Dermis blood vessel endothelial cell (primary cell): ENCODE measurements at places on chromosomes 16 and 17. TPM values are rescaled to one million over a fixed set of nuclear protein-coding genes. Genes with fewer than 3 reads are reported as not detected.

GRCh38 chr17:10681866-10682446, 15.4 kb downstream of the SCO1 start:
- no peak for DNase-seq

DNA sequence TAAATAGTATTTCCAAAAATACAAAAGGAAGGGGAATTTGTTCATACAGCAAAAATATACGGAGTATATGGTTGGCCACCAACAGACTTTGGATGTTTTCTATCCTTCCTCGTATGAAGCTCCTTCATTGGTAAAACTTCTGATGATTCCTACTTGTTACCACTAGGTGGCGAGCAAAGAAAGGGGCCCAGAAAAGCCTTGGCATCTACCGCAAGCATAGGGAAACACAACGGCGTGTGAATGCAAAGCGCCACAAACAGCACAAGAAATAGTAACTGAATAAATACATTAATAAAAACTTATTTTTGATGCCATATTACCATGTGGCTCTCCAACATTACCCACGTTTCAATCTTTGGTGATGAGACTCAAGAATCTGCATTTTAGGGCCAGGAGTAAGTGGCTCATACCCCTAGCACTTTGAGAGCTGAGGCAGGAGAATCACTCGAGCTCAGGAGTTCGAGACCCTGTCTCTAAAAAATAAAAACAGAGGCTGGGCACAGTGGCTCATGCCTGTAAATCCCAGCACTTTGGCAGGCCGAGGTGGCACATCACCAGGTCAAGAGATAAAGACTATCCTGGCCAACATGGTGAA, 34.5 kb downstream of the YWHAE start:
- peak; percentile 89 for DNase-seq

DNA sequence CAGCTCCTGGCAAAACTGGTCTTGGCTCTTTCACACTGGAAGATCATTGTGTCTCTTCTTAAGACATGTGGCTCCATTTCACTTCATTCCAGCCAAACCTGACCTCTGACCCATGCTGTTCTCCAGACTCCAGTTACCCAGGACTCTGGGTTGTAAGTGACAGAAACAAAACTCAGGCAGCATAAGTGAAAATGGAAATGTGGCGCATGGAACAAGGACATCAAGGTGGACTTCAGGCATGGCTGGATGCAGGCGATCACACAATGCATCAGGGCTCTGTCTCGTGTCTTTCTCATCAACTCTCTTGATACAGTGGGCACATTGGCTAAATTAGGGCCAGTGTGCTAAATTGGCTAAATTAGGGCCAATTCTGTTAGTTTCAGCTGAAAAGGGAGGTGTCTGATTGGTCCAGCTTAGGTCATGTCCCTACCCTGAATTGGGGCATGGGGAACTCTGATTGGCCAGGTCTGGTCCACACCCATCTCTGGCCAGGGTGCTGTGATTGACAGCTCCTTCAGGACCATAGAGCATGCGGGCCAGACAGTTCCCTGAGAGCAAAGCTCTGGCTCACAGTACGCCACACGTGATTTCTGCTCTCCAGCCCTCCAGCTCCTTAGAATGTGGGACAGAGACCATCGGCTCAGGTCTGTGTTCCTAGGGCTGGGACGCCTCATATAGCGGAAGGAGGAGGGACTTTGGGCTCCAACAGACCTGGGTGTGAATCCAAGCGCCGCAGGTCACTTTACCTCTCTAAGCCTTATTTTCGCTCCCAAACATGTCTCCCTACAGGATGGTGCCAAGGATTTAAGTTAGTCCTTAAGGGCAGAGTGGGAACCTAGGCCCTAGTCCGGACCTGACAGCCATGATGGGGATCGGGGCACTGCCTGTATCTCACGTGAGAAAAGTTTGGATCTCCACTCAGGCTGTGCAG, 17.5 kb downstream of the SOCS1 start:
- DNase-seq = no peak

Gene G6PC1
- total RNA-seq = not detected in 2 replicates

GRCh38 chr16:72444696-72445095, 272.7 kb upstream of the PMFBP1 start:
- DNase-seq = no peak

DNA sequence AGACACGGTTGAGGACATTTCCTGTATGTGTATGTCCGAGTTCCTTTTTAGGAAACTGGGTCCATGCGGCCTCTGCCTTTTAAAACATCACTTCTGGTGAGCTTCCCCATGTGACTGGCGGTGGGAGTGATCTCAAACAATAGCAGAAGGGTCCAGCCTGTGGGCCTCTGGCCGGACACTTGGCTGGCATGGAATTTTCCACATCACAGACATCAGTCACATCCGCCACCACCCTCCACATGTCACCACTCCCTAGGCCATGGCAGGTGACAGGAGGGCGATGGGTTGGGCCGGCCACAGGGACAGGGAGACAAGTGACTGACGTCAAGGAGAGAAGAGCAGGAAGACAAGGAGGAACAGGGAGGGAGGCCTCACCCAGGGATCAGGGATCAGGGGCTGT, 83.7 kb downstream of the DNAH17 start:
- peak; percentile 60 for DNase-seq

- no peak for DNase-seq
These were observed 2.2 kb downstream of the PLCD3 start for GRCh38 chr17:45129940-45130680.

Gene PIGS
- 65.9 and 86.0 TPM in 2 replicates for total RNA-seq

DNA sequence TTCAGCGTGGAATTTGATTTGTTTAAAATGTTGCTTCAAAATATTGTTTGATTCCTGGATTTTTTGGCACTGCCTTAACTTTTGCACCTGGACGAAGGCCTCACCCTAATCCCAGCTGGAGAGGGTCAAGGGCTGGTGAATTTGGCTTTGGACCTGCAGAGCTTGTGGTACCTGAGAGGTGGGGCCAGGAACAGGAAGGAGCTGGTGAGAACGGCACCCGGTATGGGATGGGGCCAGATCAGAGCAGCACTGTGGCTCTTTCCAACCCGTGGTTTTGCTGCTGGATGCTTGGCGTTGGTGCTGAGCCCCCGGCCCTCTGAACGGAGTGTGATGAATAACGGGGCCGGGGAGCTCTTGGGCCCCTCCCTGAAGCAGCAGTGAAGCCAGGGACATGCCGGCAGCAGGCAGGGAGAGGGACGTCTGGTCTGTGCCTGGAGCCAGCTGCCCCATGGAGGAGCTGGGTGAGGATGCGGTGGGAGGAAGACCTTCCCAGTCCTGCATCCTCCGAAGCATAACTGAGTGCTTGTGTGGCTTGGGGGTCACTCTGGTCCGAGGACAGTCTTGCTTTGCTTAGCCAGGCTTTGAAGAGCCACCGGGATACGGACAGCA, 275.4 kb downstream of the SEC14L1 start:
- DNase-seq = no peak
